ENCODE measurements at places on chromosomes 16 and 17.

GRCh38 chr16:1792836-1793577, 498 bp downstream of the IGFALS start:
- DNase-seq = no peak

DNA sequence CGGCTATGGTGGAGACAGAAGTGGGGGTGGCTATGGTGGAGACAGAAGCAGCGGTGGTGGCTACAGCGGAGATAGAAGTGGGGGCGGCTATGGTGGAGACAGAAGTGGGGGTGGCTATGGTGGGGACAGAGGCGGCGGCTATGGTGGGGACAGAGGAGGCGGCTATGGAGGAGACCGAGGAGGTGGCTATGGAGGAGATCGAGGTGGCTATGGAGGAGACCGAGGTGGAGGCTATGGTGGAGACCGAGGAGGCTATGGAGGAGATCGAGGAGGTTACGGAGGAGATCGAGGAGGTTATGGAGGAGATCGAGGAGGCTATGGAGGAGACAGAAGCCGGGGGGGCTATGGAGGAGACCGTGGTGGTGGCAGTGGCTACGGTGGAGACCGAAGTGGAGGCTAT, 24.1 kb downstream of the HEATR9 start:
- DNase-seq = no peak

- DNase-seq = no peak
Observed at GRCh38 chr17:77435272-77436057, 294.7 kb downstream of the SEC14L1 start.

- no peak for DNase-seq
Observed at GRCh38 chr17:56317351-56318208, 164.3 kb downstream of the ANKFN1 start.

DNA sequence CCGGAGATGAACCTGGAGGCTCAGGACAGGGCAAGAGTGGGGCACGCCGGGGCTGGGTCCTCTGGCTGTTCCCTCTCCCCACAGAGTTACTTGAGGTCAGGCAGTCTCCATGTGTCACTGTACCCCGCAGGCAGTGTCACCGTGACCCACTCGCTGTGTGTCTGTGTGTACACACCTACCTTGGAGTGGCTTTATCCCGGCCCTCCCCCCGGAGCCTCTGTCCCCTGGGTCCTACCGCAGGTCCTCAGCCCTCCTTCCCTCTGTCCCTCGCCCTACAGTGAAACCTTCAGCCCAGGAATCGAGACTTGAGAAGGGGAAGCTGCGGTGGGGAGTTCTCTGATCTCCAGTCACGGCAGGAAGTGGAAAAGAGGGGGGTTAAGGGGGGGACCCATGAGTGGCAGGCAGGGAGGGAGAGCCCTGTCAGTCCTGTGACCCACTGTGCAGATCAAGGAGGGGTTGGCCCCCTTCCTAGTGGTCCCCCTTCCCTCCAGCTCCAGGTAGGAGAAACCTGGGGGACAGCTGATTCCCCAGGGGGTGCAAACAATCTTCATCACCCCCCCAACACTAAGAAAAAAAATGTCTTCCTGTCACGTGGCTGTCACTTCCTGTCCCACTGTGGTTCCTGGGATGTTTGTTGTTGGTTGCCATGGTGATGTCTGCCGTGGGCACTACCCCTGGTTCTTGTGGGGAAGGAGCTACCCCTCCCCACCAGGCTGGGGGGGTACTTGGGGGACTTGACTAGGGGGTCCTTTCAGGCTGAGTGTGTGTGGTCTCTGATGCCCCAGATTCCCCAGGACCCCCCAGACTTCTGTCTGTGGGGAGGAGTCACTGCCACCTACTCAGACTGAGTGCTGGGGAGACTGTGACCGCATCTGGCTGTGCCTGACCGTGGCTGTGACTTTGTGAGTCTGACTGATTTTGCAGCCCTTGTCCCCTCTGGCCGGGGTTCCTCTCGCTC, 13.7 kb downstream of the RARA start:
- peak; percentile 90 for DNase-seq

DNA sequence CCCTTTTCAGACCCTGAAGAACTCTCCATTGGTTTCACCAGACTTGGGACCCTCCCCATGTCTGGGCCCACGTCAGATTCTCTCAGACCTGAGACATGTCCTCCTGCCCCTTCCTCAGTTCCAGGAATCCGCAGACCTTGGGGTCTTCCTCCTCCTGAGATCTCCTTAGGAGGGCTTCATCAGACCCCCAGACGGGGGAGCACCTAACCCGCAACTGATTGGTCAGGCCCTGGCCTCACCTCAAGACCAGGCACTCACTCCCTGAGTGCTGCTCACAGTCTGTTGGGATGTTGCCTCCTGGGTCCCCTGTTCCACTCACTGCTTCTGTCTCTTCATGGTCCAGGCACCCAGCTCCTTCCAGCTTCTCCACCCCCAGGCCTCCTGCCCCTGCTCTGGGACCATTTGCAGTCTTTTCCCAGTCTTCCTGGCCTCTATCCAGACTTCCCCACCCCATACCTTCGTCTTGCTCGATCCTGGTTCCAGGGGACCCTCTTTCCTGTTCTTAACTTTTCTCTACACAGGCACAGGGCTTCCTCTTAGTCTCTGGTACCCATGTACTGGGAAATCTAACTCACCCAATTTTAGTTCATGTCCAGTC, 1.2 kb downstream of the GID4 start:
- DNase-seq = no peak

GRCh38 chr17:7835814-7836595, 2.0 kb downstream of the KDM6B start:
- no peak for DNase-seq

GRCh38 chr16:50751528-50751927, 9.6 kb downstream of the CYLD start:
- DNase-seq = no peak

DNA sequence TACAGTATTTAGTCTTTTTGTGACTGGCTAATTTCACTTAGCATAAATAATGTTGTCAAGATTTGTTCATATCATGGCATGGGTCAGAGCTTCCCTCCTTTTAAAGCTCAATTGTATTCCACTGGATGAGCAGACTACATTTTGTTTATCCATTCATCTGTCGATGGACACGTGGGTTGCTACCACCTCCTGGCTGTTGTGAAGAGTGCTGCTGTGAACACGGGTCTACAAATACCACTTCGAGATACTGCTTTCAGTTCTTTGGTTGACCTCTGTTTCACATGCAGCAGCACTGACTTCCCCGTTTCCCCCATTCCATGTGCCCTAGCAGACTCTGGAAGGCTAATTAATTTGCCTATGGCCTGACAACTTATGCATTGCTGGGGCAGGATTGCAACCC, 285.4 kb downstream of the SHISA9 start:
- no peak for DNase-seq

DNA sequence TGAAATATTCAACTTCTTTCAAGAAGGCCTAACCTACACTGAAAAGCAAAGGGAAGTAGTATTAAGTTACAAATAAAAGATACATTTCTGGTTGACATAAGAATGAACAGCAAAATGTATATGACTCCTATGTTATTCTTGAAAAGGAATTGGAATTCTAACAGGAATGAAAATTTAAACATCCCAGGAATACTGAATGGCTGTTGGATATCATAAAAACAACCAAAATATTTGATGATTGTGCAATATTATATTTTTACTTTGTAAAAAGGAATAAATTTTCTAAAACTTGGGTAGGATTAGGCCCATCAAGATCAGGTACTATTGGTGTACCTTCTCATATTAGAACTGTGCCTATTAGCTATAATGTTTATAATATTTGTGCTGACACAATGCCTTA, 50.0 kb downstream of the CYB5B start:
- no peak for DNase-seq

DNA sequence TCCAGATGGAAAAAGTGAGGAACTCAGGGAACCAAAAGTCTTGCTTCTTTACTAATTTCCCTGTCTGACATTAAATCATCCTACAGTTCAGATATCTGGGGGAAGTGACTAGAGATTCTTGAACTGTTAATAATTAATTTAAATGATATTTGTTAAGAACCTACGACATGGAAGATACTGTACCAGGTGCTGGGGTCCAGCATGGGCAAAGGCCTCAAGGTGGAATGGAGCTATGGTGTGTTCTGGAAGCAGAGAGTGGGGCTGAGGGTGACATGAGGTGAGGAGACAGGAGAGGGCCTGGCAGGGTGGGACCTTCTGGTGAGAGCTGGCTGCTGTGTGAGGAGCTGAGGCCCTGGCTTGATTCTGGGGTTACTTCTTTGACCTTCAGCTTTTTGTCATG, 6.0 kb upstream of the CCL2 start:
- no peak for DNase-seq

DNA sequence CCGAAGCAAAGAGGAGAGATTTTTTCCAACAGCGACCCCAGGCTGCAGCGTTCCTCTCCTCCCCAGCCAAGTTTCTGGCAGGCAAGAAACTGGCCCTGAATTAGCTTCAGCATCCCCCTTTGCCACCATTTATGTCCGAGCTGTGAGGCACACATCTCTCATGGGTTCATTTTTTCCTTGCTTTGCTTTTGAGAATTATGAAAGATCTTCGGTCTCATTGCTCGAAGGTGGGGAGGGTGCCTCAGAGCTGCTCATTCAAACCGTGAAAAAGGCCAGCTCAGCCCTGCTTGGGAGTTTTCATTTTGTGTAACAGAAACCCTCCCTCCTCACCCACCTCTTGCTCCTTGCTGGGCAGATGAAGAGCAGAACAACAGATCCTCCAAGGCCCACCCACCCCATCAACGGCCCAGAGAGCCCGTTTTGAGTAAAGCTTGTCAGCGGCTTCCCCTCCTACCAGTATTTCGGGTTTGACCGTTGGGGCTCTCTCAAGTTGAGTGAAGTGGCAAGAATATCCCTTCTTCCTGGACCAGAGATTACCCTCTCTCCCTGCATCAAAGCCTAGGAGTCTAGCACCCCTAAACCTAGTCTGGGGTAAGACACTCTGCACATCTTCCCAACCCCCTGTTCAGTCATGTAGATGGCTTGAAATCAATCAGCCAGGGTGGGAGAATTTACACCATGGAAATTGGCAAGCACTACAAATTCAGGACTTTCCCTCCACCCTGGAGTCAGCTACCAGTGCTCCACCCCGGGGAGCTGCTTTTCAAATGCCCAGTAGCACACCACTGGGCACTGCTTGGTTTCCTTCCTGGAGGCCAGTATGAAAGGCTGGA, 1.8 kb downstream of the CCR7 start:
- peak; percentile 96 for DNase-seq

DNA sequence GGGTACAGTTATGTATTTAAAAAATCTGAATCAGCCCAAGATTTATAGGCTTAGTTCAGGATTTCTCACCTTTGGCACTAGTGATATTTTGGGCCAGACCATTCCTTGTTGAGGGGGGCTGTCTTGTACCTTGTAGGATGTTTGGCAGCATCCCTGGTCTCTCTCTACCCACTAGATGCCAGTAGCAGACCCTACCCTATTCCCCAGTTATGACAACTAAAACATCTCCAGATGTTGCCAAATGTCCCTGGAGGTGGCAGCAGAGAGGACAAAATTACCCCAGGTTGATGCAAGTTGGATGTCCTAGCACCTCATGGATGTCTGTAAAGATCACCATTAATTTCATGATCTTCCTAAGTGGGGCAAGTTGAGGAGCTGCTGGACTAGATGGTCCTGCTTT, 45.8 kb downstream of the SYT17 start:
- peak; percentile 4 for DNase-seq

GRCh38 chr16:87072101-87072500, 245.1 kb downstream of the C16orf95 start:
- no peak for DNase-seq

DNA sequence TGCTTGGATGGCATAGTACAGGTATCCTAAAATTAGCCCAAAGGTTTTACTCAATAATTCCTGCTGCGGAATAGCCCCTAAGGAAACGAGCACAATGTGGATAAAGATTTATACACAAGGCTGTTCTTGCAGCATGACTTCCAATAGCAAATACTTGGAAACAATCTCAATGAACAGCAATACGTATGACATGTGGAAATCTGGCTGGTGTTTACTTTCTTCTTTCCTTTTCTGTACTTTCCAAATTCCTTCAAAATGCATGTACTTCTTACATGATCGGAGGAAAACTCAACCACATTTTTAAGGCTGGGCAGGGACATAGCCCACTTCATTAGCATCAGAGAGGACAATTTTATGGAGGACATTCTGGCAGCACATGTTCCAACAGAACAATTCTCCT, 86.6 kb downstream of the C16orf95 start:
- DNase-seq = no peak

- DNase-seq = no peak
Observed at GRCh38 chr16:22388101-22388644, 13.8 kb upstream of the CDR2 start.

DNA sequence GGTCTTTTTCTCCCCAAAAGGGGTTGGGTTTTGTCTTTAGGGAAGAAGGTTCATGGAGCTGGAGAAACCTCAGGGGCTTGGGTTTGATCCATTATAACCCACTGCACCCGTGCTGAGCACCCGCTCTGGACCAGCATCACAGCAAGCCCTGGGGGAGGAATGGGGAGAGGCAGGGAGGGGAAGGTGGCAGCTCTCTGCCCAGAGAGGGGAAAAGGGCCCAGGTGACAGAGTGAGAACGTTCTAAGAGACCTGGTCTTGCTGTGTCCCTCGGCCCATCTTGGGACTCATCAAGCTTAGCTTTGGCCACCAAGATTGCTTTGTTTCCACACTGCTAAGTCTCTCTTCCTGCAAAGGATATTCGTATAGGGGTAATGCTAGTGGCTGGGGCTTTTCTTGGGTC, 38.2 kb upstream of the TAC4 start:
- DNase-seq = no peak

GRCh38 chr17:80035937-80036714, at the start of gene CCDC40:
Gene CCDC40, plus strand, starts transcription at chr17:80036642. Its CDS starts 21 bp downstream, at chr17:80036663.
- DNase-seq = peak; percentile 64

- DNase-seq = no peak
Observed at GRCh38 chr17:3503285-3503684, 27.5 kb downstream of the ASPA start.

DNA sequence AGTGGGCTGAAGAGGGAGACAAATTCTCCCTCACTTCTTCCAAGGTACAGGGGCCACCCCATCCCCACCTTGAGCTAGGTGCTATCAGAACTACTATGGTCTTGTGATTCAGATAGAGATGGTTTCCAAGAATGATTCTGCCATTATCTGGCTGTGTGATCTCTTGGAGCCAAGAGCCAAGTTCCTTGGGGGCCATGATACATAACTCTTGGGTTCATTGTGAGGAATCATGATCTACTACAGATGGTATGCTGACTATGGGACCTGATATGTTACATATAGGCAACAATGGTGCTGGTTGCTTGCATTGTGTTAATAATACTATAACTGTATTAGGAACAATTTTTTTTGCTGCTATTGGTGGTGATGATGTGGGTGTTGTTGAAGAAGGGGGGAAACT, 45.7 kb downstream of the DYNLRB2 start:
- DNase-seq = no peak

DNA sequence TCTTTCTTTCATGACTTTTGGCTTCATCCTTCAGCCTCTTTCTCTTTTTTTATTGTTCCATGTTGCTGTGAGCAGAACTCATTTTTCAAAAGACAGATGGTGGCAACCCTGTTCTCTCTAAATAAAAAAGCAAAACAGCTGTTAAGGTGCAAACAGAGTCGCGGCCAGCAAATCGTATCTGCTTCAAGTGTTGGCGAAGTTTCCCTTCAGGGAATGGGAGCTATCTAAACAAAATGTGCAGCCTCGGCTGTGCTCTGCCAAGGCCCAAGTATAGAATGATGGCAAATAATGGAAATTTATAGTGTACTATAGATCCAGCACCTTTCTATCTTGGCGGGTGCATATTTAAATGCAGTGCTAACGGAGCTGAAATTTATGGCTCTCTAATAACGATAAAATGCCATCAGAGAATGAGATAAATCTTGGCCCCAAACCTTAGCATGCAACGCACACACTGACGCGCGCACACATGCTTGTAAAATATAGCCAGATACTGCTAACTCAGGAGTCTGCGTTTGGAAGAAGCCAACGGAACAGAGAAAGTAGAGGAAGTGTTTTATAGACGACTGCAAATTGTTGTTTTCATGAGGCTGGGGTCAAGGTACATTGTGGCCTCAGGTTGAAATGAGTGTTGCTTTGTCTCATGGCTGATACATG, 315.5 kb upstream of the RBFOX1 start:
- DNase-seq = no peak
